ENCODE measurements at places on chromosomes 13 and 19. TPM values are rescaled to one million over a fixed set of nuclear protein-coding genes. Genes with fewer than 3 reads are reported as not detected.

The ZNF77 gene
- total RNA-seq, result 3.2 TPM

The ZNF223 gene
- 4.6 TPM for total RNA-seq

The ZNF682 gene
- total RNA-seq, result 2.1 TPM

The BRSK1 gene
- 6.7 TPM for total RNA-seq

The PABPC3 gene
- total RNA-seq, result 0.12 TPM

The NFIX gene
- 85.9 TPM for total RNA-seq

The RXFP2 gene
- not detected for total RNA-seq

The SLC1A6 gene
- not detected for total RNA-seq

The SLC10A2 gene
- total RNA-seq, result not detected

The CYP2S1 gene
- 0.62 TPM for total RNA-seq

The SLITRK6 gene
- total RNA-seq, result under 0.01 TPM

The ZNF575 gene
- 0.26 TPM for total RNA-seq

The ZNF99 gene
- not detected for total RNA-seq

The BEST2 gene
- total RNA-seq, result not detected

The MEIOSIN gene
- not detected for total RNA-seq

The MYO16 gene
- total RNA-seq, result under 0.01 TPM

The ADGRE2 gene
- 0.06 TPM for total RNA-seq

The ADGRE3 gene
- not detected for total RNA-seq

The ANKRD27 gene
- 34.7 TPM for total RNA-seq

The ZNF433 gene
- 7.9 TPM for total RNA-seq

The NCCRP1 gene
- total RNA-seq, result not detected

The PROZ gene
- total RNA-seq, result not detected

The RNF17 gene
- total RNA-seq, result not detected

The OR7E24 gene
- not detected for total RNA-seq

The TMPRSS9 gene
- total RNA-seq, result not detected

The CASP14 gene
- total RNA-seq, result not detected

The KMT2B gene
- total RNA-seq, result 5.9 TPM

The GRK1 gene
- total RNA-seq, result not detected

The GPR12 gene
- total RNA-seq, result not detected

The IGSF23 gene
- not detected for total RNA-seq

The LYPD3 gene
- total RNA-seq, result not detected

The KIR2DL3 gene
- total RNA-seq, result not detected

Data from aortic smooth muscle cell (primary cell).